Naive thymus-derived CD4-positive, alpha-beta T cell (primary cell): ENCODE measurements at places on chromosomes 3 and 15. TPM values are rescaled to one million over a fixed set of nuclear protein-coding genes. Genes with fewer than 3 reads are reported as not detected.

- DNase-seq: no peak
Observed at GRCh38 chr15:88745696-88746095, 57.5 kb upstream of the ACAN start.

DNA sequence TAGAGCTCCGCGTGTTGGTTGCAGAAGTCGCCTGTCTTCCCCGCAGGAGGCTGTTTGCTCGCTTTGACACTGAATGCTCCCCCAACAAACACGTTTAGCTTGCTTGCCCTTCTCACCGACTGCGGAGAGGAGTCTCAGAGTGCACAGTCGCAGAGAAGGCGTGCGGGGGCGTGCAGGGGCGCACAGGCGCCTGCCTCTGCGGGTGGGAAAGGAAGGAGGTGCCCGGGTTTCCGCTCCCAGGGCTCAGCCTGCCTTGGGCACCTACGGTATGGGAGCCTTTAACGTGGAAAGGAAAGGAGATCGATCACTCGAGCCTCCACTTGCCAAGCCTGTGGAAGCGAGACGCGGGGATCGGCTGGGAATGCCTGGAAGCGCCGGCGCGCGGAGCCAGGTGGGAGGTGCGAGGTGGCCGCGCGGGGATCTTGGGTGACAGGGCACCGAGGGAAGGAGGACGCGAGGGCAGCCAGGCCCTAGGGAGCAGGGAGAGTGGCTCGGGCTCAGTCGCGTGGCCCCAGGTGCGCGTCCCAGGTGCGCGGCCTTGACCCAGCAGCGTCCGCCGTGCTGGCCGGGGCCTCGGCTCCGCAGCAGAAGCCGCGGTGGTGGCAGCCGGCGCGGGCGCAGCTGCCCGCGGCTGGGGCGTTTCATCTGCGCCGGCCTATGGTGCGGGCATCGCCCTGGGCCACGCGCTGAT lies at the start of gene FAN1:
TSS of gene FAN1 (plus strand) at position 419 of the 691 bp plus-strand sequence. CDS start 749 bp downstream, outside the sequence.
- DNase-seq: peak; percentile 70

GRCh38 chr3:126065876-126066275 lies 18.0 kb downstream of the SLC41A3 start:
- no peak for DNase-seq

GRCh38 chr15:57949374-57949943 lies 116.1 kb downstream of the ALDH1A2 start:
- no peak for DNase-seq

DNA sequence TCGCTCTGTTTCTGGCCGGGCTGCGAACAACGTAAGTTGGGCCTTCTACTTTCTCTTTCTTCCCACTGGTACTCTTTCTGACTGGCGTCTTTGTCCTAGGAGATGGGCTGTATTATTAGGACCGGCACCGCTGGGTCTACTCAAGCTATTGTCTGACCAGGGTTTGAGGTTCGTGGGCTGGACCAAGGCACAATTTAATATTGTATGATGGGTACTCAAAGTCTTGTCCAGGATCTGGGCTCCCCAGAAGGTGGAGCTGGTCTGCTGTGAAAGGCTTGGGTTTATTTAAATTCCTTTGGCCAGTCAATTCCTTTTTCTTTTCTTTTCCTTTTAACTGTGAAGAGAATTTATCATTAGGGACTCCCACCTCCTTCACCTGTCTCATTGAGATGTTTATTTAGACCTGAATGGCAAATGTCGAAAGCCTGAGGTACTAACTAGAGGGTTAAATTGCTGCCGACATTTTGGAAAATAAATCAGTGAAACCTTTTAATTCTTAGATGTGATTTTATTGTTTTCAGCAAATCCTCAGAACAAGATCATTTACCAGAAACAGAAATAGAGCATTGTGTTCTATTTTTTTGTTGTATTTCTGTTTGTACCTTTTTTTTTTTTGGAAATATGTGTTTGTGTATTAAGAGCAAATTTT lies 410 bp downstream of the LRRC49 start:
- no peak for DNase-seq

Gene MFAP1
- 23.9 TPM for total RNA-seq

Gene CCDC32
- total RNA-seq: 22.4 TPM
